Activated naive CD4-positive, alpha-beta T cell treated with anti-CD3 and anti-CD28 coated beads, Interleukin-2, amount 50 U/mL, for 72 hours (primary cell): ENCODE measurements at places on chromosomes 5 and 9.

- no peak for DNase-seq
These were observed 23.4 kb downstream of the CETN3 start for GRCh38 chr5:90386099-90386710.

- no peak for DNase-seq
These were observed 19.9 kb downstream of the IFNW1 start for GRCh38 chr9:21121595-21122251.

- DNase-seq, result no peak
These were observed 3.4 kb downstream of the SMIM3 start for GRCh38 chr5:150781706-150782614.

DNA sequence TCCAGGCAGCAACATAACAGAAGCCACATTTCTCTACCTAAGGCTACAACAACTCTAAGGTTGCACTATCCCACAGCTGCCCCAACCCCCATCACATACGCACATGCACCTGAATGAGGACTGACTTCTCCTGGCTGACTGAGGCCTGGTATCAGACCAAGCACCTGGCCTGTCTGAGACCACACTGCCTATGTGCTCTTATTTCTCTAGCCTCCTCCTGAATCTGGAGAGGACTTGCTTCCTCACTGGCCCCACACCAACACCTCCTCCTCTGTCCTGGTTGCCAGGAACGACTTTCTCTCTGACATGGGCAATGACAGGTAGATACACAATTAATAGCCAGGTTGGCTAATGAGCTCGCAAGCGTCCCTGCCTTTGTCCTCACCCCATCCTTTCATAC, 14.9 kb upstream of the VDAC1 start:
- DNase-seq, result no peak

DNA sequence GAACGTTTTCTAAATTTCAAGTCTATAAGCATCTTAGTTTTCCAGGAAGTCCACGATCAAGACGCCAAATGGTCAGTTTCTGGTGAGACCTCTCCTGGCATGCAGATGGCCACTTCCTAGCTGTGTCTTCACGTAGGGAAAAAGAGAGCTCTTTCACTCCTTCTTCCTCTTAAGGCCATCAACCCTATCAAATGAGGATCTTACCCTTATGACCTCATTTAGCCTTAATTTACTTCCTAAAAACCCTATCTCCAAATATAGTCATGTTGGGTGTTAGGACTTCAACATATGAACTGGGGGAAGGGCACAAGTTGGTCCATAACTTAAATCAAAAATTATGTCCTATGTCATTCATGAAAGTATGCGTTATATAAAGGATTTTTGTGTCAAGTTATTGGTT, 229.5 kb downstream of the ARL15 start:
- no peak for DNase-seq

GRCh38 chr5:16922430-16922829, 13.7 kb downstream of the MYO10 start:
- DNase-seq, result no peak

DNA sequence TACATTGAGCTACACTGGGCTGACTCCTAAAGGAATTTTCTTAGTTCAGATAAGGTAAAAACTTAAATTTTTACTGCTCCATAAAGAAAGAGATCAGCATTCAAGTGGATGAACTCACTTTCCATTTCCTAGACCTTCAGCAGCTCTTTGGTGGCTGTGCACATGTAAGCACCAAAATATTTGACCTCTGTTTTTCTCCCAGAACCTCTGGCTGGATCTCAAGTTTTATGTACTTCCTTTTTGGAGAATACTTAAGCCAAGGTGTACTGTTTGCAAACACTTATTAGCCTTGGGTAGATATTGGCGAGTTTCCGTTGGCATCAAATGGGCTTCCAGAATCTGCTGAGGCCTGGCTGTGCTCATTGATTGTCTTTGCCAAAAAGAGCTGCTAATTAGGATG, 10.3 kb downstream of the TNC start:
- no peak for DNase-seq

DNA sequence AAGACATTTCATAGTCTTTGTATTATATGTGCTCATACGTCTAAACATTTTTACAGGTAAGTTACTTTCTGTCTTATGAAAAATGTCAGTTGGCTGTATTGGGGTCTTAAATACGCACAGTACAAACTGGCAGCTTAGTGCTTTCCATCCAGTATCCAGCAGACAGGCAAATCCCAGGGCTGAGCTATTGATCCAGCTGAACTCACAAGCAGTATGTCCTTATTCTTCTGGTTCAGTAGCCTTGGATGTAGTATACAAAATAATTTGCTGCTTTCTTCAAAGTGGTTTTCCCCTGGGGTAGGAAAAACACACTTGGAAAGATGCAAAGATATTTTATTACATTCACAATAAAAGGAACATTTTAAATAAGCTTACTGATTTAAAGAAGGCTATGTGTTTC, 617.2 kb downstream of the NR2F1-AS1 start:
- no peak for DNase-seq

- DNase-seq, result no peak
These were observed 11.0 kb upstream of the PLAC8L1 start for GRCh38 chr5:146116361-146116760.

- no peak for DNase-seq
These were observed 28.1 kb upstream of the DAB2 start for GRCh38 chr5:39452846-39453245.

DNA sequence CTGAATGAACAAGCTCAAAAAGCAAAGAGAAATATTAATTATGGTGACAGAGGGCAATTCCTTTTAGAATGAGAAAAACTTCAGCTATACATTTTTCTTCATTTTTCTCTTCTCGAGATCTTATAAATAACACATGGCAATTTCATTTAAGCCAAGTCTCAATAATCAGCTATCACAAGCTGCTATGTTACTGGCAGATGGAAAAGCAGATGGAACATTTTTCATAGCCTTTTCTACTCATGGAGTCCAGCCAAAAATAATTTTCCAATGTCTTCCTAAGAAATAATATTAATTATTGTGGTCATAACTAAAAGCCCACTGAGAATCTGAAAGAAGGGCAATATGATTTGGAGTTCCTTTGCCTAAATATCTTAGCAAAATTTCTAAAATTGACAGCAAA, 35.6 kb downstream of the SKIC3 start:
- no peak for DNase-seq

- DNase-seq, result no peak
These were observed 20.3 kb downstream of the MED27 start for GRCh38 chr9:132059361-132059760.

- no peak for DNase-seq
These were observed 1609.7 kb upstream of the CDH9 start for GRCh38 chr5:28648108-28648507.

DNA sequence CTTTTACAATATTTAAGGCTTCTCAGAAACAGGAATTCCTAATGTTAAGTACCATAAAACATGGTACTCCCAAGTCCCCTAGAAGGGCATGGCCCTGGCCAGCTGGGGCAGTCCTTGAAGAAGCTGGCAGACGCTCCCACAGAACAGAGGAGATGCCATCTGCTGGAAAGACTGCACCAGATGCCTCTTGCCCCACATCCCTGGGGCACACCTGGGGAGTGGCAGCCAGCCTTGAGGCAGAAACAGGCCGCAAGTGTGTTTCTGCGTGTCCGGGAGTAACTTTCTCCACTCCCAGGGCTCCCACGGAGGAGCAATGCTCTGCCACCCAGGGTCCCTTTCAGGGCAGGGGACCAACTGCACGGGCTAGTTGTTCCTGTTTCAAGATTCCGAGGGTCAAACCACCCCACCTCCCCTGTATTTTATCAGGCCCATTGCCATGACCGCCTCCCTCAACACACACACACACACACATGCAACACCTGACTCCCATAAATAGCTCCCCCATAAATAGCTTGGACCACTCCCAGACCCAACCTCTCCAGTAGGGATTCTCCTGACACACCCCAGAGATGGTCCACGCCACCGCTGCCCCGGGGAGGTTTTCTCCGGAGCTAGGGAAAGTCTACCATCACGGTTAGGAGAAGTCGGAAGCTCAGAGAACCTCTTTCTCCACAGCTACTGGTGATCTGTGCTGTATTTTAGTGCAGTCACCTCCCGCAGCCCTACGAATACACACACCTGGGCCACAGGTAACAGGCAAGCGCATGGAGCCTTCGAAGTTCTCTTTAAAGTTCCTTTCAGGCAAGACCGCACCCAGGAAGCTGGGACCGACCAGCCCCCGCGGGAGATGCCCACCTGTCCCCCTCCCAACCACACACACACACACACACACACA, 1.5 kb downstream of the SPOCK1 start:
- DNase-seq, result no peak

- DNase-seq, result no peak
These were observed 85.1 kb downstream of the YIPF5 start for GRCh38 chr5:144085381-144085780.

DNA sequence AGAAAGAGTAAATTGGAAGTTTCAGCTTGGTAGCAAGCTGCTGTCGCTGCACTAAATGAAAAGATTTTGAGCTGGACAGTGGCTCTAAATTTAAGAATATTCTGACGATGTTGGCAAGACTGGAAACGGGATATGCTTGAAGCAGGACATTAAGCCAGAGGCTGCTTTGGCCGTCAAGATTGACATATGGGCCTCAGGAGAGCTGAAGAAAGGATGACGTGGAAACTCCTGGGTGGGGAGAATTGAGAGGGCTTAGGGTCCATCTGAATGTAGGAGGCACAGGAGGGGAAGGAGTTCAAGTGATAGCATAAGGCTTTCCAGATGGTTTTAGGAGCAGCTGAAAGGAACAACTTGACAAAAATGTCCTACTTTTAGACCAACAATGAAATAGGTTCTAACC, 108.9 kb downstream of the PAPPA start:
- no peak for DNase-seq

DNA sequence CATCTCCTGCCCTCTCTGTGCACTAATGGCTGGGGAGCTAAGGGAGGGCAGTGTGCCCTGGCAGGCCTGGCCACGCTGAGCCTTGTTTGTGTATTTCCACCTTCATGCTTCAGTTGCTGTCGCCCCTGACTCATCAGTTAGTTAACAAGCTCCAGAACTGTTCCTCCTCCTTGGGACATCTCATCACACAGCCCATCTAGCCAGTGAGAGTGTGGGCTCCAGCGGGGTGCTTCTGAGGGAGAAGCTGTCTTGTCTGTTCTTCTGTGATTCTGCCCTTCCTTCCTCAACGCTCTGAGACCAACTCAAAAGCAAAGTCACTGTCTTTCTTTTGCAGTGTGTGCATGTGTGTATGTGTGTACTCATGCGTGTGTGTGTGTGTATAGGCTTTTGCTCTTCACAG, 58.3 kb upstream of the CPEB4 start:
- no peak for DNase-seq

DNA sequence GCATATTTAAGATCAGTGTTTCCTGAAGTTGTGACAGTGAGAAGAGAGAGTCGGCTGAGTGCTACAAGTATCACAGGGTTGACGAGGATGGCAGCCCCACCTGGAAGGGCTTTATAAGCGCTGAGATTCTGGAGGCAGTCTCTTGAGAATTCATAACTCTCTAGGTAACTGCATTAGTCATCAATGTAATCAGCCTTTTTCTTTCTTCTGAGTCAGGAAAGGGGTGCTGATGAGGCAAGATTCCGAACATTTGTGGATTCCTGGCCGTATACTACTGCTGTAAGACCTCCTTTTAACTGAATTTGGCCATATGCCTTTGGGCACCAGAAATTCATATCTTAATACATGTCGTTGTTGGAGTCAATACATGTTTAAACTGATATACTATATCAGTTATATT, 6.6 kb upstream of the RNF20 start:
- no peak for DNase-seq

GRCh38 chr5:180333661-180334060, 19.5 kb downstream of the GFPT2 start:
- no peak for DNase-seq

DNA sequence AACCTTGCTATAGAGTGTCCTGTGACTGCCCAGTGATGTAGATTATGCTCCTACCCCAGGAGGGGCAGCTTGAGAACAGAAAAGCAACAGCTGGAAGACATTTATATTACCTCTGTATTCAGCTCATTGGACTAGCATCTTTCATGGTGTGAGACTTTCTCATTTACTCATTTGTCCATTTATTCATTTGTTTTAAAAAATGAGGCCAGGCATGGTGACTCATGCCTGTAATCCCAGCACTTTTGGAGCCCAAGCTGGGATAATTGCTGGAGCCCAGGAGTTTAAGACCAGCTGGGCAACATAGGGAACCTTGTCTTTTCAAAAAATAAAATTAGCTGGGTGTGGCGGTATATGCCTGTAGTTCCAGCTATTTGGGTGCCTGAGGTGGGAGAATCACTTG, 130.0 kb upstream of the LHFPL2 start:
- DNase-seq, result no peak

DNA sequence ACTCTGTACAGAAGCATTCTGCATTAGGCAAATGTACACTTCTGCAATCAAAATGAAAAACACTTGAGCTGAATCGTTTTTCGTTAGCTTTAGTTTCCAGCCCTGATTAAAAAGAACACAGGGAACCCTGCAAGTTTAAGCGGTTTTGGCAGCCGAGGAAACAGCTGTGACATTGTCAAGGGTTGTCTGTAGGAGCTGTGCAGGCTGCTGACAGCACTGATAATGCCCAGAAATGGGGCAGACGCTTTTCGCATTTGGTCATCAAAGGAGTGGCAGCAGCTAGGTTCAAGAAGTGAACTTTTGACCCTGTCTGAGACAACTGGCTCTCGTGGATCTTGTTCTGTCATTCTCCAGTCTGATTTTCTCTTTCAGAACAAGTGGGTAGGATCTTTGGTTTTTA, 165.6 kb upstream of the CCDC152 start:
- DNase-seq, result no peak

DNA sequence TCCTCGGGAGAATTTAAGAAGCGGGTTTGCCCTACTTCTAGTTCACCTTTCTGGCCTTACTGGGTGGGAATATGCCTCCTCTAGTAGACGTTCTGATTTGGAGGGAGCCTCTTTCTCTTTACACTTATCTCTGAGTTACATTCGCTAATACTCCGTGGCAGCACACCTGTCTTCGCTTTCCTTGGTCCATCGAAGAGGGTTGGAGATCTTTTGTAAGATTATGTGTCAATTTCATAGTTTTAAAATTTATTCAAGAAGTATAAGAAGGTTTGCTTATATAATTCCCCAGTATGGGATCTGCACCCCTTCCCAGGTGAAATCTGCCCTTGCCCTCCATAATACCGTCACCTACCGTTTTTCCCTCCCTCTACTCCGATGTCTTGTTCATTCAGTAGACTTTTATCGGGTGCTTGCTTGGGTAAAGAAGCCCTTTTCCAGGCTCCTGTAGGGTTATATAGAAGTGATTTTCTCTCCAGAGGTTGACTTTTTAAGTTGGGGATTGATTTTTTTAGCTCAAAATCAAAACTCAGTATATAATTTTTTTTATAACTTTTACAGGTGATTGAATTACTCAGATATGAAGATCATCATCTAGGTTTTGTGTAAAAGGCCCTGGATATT, 1.1 kb downstream of the GPBP1 start:
- DNase-seq, result no peak

DNA sequence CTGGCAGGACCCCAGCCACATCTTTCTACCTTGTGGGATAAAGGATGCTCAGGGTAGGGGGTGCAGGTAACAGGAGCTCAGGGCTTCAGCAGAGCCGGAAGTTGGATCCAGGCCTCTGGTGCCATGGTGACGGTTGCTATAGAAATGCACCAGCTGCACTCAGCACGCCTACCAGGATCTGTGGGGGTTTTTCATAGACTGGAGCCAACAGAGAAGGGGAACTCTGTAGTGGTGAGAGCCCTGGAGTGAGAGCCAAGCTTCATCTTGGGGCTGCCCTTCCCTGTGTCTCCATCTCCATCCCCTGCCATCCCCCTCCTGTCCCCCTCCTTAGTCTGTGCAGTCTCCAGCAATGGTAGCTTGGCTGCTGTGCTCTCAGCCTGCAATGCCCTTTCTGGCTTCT, 27.5 kb upstream of the BOD1 start:
- no peak for DNase-seq

- DNase-seq, result no peak
These were observed 160.7 kb downstream of the TTC39B start for GRCh38 chr9:15146268-15146700.
